Caki2 (cell line): ENCODE measurements at places on chromosomes 11 and 22.

DNA sequence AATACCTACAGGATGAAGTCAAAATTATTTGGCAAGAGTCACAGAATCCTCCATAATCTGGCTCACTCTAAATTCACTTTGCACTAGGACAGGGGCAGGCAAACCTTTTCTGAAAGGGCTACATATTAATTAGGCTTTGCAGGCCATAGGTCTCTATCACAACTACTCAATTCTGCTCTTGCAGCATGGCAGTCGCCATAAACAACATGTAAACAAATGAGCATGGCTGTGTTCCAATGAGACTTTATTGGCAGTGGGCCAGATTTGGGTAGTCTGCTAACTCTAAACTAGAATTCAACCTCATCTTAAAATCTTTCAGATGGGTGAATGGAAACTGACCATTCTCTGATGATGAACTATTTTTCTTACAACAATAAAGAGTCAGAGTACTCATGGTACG is 5.8 kb downstream of the THRSP start:
- no peak for DNase-seq

DNA sequence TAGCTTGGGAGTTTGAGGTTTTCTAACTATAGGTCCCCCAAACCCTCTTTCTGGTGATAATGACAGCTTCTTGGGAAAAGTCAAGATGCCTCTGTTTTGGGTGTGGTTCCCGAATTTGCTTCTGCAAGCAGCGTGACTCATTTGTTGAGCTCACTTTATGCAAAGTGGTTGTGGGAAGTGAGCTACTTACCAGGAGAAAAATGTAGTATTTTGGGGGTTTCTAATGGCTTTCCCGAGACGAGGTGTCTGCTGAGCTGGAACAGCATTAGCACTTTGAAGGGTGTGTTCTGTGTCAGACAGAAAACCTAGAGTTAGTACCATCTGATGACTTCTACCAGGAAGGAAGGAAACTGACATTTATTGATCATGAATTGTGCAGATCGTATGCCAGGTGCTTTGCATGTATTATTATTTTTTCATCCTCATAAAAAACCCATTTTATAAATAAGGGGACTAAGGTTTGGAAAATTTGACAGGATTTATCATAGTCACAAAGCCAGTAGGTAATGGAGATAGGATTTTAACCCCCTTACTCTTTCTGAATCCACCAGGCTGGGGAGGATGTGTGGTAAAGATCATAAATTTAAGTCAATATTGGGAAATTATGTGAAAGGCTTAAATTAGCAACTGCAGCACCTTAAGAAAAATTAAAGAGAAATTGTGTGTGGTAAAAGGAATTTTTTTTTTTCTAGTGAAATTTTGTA is 108.8 kb upstream of the CD44 start:
- DNase-seq: peak; percentile 27

- no peak for DNase-seq
Measured at GRCh38 chr11:87030458-87031054, 7.2 kb upstream of the TMEM135 start.

DNA sequence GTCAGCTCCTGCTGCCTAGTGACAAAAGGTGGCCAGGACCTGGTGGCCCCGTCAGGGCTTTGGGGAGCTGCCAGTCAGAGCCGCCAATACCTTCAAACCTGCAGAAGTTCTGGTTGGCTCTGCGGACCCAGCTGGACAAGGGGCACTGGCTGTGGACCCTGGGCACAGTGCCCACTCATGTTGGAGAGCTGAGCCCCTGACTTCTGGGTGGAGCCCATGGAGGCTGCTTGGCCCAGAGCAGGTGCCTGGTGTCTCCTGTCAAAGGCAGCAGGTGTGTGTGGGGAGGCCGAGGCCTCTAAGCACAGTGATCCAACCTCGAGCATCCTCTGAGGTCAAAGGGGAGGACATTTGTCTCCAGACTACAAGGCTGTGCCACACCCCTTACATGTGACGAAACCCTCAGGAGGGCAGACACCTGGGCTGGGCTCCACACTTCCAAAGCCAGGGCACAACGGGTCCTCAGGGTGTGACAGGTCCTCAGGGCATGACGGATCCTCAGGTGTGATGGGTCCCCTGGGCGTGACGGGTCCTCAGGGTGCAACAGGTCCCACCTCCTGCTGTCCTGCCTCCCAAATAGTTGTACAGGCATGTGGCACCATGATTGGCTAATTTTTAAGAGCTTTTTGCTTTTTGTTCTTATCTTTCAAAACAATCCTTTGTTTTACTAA is 37.0 kb downstream of the MUC2 start:
- no peak for DNase-seq

DNA sequence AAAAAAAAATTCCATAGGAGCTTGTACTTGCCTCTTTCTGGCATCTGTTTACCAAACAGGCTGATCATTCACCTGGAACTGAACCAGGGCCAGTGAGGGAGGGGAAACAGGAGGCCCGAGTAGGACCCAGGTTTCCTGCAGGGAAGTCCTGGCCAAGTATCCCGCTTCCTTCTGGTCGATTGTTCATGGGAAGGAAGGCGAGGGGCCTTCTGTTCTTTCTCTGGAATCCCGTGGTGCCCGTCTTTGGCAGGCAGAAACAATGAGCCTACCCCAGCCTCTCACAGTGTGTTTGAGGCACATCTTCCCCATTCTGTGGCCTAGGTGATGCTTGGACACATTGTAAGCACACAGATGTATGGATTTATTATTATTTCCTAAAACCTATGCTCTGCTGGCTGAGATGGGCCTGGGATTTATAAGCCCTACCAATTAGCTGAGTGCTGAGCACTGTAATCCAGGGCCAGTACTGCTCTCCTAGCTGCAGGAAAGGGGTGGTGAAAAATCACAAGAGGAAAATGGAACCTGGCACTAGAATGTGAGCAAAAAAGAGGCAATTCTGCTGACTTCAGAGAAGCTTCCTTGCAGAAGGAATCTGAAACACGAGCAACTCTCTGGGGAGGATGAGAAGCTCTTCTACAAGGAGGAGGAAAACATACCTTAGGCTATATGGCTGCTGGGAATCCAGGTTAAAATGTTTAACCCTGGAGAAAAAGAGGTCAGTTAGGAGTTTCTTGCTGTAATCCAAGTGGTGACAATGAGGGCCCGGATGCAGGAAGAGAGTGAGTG is 53.5 kb downstream of the PRR5L start:
- no peak for DNase-seq

GRCh38 chr22:45817745-45818423 is 146.2 kb downstream of the ATXN10 start:
- DNase-seq: no peak

GRCh38 chr11:6438979-6439571 is 1.7 kb downstream of the HPX start:
- DNase-seq: peak; percentile 32
